CD4-positive, alpha-beta T cell treated with Interleukin-4 for 4 hours (primary cell): ENCODE measurements at places on chromosomes 5 and 9.

GRCh38 chr9:15570769-15571168 lies 17.9 kb downstream of the CCDC171 start:
- DNase-seq: no peak

- no peak for DNase-seq
These were observed 30.7 kb downstream of the ENHO start for GRCh38 chr9:34492051-34492450.

- DNase-seq: no peak
These were observed 45.3 kb downstream of the PRRC2B start for GRCh38 chr9:131439224-131439623.

GRCh38 chr9:121857928-121858327 lies 206.5 kb downstream of the DAB2IP start:
- DNase-seq: no peak

DNA sequence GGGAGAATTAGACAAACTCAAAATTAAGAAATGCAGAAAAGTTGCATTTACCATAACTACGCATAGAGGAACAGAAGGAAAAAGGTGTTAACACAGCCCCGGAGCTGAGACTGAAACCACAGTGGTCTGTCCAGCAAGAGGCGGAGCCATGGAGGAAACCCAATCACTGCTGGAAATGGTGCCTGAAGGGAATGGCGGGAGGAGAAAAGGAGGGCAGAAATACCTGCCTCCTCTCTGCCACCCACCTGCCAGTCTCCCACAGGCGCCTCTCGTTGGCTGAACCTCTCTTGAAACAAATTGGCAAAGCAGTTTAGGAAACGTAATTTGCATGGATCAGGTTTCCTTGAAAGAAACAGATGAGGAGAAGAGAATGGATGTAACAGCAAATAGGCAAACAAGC lies 9.7 kb upstream of the PRKACG start:
- no peak for DNase-seq

DNA sequence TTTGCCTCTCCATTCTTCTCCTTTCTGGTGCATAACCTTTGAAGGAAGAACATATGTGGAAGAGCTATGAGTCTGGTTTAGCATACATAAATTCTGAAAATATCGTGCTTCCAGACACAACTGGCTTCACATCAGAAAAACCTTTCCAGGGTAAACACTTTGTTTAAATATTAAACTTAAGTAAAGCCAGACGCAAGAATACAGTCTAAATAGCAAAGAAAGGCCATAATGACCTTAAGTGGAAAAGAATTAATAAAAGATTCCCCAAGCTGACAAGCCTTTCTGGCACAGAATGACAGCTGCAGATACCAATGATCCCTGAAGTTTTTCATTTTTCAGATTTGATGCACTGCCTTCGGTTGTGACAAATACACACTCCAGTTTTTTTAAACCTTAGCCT lies 13.5 kb upstream of the TSSK1B start:
- DNase-seq: no peak

DNA sequence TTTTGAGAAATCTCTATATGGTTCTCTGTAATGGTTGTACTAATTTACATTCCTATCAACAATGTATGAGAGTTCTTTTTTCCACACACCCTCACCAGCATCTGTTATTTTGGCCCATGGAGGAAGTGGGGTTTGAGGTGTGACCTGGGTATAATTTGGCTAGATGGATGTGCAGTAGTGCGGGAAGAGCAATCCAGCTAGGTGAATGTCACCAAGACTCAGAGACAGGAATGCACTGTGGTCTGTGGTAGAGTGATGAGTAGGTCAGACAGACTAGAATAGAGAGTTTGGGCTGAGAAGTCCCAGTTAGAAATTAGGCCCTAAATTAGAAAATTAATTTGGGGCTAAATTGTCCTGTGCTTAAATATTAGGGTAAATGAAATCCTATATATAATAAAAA lies 32.8 kb upstream of the PIP5K1B start:
- no peak for DNase-seq

- no peak for DNase-seq
These were observed 7.2 kb downstream of the ALDH7A1 start for GRCh38 chr5:126587551-126588390.

GRCh38 chr9:132283165-132283564 lies 71.6 kb downstream of the SETX start:
- DNase-seq: no peak

DNA sequence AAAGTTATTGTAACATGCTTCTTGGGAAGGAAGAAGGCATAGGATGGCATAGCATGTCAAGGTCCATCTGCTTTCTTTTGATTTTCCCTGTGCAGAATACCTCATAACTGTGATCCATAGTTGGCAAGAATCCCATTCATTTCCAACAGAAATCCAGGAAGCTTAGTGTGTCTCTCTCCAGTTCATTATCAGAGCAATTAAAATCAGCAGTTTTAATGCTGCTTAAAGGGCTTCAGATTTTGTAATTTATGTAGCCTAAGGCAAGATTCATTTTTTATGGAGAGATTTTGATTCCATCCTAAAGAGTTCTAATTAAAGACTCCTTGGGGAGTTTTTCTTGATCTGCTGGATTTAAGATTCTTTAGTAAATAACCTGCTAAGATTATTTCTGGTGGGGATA lies 560.1 kb downstream of the PDE4D start:
- no peak for DNase-seq
